ENCODE measurements at places on chromosomes 1 and 21.

DNA sequence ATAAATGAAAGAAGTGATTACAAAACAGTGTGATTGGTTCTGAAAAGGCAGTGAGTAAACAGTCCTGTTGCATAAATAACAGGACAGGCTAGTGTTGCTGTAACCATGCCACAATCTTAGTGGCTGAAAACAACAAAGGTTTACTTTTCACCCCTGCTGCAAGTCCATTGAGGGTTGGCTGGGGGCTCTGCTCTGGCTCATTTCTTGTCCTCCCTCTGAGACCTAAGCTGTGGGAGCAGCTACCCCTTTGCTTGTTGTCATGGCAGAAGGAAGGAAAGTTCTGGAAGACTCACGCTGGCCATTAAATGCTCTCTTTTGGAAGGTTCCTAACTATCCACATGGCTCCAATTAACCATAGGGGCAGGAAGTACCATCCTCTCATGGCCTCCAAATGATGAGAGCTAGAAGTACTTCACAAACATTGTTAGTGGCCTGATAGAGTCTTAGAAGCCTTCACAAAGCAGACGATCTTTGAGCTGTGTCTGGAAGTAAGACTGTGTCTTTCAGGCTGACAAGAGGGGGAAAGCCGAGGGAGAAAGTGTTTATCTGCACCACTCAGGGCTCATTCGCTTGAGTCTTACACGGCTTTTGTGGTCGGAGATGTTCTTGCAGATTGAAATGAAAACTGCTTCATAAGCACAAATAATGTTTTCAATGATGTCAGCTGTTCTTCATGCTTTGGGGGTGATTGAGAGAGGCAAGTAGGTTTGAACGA is 11.9 kb downstream of the RCSD1 start:
- DNase-seq = no peak

DNA sequence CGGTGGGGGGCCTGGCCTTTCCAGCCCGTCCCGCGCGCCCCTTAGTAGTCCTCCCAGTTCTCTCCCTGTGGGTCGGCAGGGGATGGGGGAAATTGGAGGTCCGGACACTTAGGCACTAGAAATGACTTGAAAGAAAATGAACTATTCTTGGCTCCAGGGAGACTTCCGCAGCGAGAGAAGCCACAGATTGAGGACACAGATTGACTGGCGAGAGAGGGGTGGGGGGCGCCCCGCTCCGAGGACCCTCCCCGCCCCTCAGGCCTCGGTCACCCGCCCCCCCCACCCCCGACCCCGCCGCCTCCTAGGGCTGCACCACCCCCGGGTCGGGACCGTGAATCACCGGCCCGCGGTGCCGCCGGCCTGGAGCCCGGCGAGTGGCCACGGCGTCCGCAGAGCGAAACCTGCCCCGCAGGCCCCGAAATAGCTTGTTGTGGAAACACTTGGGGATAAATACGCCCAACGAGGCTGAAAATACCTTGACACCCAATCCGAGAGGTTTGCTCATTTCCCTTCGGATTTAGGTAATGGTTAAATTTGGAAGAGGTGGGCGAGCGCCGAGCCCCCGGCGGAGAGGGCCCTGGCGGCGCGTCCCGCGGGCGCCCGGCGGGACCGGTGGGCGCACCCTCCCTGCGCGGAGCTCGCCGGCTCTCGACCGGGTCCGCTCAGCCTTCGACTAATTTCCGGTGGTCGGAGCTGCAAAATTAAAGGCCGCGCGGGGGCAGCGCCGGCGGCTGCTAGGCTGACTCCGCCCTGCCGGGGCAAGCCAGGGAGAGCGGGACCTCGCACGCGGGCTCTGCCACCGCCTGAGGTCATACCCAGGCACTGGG is at the start of gene GFI1:
Gene GFI1 (minus strand): TSS at position 675 of the 827 bp plus-strand sequence. CDS start 3,438 bp downstream, outside the sequence.
- DNase-seq = peak; percentile 57

DNA sequence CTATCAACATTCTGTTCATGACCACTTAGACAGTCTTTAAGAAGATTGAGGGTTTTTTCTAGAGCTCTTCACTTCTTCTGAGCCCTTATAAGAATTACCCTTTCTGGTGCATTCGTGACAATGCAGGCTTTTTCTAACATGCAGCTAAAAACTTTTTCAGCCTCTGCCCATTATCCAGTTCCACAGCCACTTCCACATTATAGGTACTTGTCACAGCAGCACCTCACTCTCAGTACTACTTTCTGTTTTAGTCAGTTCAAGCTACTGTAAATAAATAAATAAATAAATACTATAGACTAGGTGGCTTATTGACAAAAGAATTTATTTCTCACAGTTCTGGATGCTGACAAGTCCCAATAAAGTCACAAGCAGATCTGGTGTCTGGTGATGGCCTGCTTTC is 284.4 kb upstream of the PKN2 start:
- no peak for DNase-seq

DNA sequence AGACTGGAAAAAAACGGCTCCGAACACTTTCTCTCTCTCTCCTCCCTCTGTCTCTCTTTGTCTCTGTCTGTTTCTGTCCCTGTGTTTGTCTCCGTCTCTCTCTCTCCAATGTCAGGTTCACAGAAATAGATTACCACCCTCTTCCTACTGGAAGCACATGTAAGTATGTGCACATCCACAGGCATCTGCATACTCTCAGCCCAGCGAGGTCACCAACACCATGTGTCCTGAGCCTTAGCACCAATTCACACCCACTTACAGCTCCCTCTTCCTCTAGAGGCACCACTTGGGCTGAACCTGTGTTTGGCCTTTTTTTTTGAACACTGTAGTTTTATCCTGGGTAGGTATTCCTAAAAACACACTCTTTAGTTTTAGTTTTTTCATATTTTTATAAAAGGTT is 130.5 kb downstream of the ETS2 start:
- DNase-seq = no peak

GRCh38 chr21:30981403-30981802 is 56.9 kb downstream of the KRTAP19-8 start:
- DNase-seq = no peak

- DNase-seq = no peak
These were observed 6.4 kb downstream of the MYOM3 start for GRCh38 chr1:24105368-24106160.
